ENCODE measurements at places on chromosomes 16 and 17. TPM values are rescaled to one million over a fixed set of nuclear protein-coding genes. Genes with fewer than 3 reads are reported as not detected.

ABI3 gene
- total RNA-seq = 0.20 TPM

TLCD2 gene
- total RNA-seq = 3.8 TPM

NLRC5 gene
- total RNA-seq = 18.9 TPM

TBC1D26 gene
- 0.39 TPM for total RNA-seq

TMIGD1 gene
- not detected for total RNA-seq

TEDC2 gene
- total RNA-seq = 2.8 TPM

MEFV gene
- total RNA-seq = 0.10 TPM

KRT39 gene
- total RNA-seq = not detected

DOC2B gene
- not detected for total RNA-seq

TP53TG3 gene
- not detected for total RNA-seq

ALDOA gene
- total RNA-seq = 1,606 TPM

C17orf107 gene
- 9.9 TPM for total RNA-seq

RHBDF2 gene
- 9.2 TPM for total RNA-seq

COX6A2 gene
- not detected for total RNA-seq

TEKT1 gene
- total RNA-seq = not detected

EPOP gene
- 0.72 TPM for total RNA-seq

SLC5A2 gene
- total RNA-seq = 0.07 TPM

TBC1D3H gene
- total RNA-seq = not detected

CBFA2T3 gene
- total RNA-seq = not detected

FNDC8 gene
- total RNA-seq = not detected

HEXD gene
- total RNA-seq = 9.5 TPM

TPSG1 gene
- not detected for total RNA-seq

STX1B gene
- 0.85 TPM for total RNA-seq

ITGAD gene
- not detected for total RNA-seq

CORO7 gene
- total RNA-seq = 11.2 TPM

TOX3 gene
- total RNA-seq = not detected

CDH13 gene
- total RNA-seq = 175 TPM

NPB gene
- total RNA-seq = 0.92 TPM

TBC1D3G gene
- not detected for total RNA-seq

CHST4 gene
- total RNA-seq = not detected

AOC2 gene
- 0.79 TPM for total RNA-seq

ICAM2 gene
- total RNA-seq = 3.9 TPM

CNTNAP4 gene
- total RNA-seq = not detected

CCDC43 gene
- total RNA-seq = 26.8 TPM

HCRT gene
- not detected for total RNA-seq

PIK3R5 gene
- not detected for total RNA-seq

MAPT gene
- total RNA-seq = 0.53 TPM

CACNG3 gene
- not detected for total RNA-seq

CRYM gene
- total RNA-seq = 0.63 TPM

CLEC19A gene
- total RNA-seq = not detected

ABCA3 gene
- 13.0 TPM for total RNA-seq

RAB26 gene
- total RNA-seq = 1.2 TPM

UNC45B gene
- total RNA-seq = not detected

CDRT4 gene
- 3.4 TPM for total RNA-seq

KIF19 gene
- not detected for total RNA-seq

WSB1 gene
- total RNA-seq = 337 TPM

TMEM100 gene
- 3.1 TPM for total RNA-seq

ACAP1 gene
- 0.33 TPM for total RNA-seq

Data from smooth muscle cell of the pulmonary artery (primary cell).